ENCODE measurements at places on chromosomes 3 and 15.

- DNase-seq, result no peak
These were observed 96.0 kb downstream of the SUCLG2 start for GRCh38 chr3:67558426-67558825.

- DNase-seq, result no peak
These were observed 457.2 kb downstream of the RAP2B start for GRCh38 chr3:153619268-153619667.

- no peak for DNase-seq
These were observed 486.3 kb downstream of the SHQ1 start for GRCh38 chr3:72361990-72362389.

GRCh38 chr3:31695280-31696008, 162.7 kb downstream of the STT3B start:
- DNase-seq, result no peak

- DNase-seq, result no peak
These were observed 63.6 kb upstream of the ARL8B start for GRCh38 chr3:5058471-5058951.

GRCh38 chr15:48641416-48641815, 4.1 kb downstream of the FBN1 start:
- peak; percentile 17 for DNase-seq

DNA sequence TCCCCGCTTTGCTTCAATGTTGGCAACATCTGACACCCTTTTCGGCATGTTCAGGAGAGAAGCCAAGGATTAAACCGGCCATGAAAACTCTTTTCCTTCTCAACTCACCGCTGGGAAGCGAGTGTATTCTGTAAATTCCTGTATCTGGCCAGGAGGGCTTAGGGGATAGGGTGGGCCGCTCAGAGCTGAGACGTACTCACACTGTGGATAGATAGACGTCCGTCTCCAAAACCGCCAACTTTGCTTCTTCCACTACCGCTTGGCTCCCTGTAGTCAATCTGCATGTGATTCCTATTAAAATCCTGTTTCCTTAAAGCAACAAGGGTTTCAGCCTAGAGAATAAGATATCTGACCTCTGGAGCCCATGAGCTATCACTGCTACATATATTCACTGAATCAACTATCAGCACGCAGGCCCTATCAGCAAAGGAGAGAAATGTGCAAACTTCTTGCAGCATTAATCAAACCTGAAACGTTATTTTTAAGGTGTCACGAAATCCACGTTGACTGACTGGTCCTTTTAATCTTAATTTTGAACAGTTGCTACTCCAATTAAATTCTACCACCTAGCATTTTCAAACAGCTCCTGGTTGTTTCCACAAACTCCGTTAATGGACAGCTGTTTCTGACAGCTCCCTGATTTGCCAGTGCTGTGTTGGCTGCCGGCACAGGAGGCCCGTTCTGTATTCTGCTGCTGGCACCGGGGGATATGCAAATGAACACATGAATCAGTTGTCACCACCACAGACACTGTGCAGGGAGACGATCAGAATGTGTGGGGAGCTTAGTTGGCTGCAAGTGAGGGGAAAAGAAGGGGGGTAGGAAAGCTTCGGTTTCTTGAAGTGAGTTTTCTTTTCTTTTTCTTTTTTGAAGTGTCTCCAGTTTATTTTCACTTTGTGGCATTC, 438.9 kb upstream of the ARRDC4 start:
- no peak for DNase-seq

DNA sequence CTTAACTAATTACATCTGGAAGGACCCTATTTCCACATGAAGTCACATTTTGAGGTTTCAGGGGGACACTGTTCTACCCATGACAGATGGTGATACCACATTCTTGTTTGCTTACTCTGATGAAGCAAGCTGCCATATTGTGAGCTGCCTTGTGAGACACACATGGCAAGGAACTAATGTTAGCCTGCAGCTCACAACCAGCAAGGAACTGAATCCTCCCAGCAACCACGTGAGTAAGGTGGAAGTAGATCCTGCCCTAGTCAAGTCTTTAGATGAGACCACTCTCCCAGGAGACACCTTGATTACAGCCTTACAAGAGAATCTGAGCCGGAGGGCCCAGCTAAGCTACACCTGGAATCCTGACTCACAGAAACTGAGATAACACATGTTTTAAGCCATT, 160.1 kb downstream of the PDE8A start:
- no peak for DNase-seq

DNA sequence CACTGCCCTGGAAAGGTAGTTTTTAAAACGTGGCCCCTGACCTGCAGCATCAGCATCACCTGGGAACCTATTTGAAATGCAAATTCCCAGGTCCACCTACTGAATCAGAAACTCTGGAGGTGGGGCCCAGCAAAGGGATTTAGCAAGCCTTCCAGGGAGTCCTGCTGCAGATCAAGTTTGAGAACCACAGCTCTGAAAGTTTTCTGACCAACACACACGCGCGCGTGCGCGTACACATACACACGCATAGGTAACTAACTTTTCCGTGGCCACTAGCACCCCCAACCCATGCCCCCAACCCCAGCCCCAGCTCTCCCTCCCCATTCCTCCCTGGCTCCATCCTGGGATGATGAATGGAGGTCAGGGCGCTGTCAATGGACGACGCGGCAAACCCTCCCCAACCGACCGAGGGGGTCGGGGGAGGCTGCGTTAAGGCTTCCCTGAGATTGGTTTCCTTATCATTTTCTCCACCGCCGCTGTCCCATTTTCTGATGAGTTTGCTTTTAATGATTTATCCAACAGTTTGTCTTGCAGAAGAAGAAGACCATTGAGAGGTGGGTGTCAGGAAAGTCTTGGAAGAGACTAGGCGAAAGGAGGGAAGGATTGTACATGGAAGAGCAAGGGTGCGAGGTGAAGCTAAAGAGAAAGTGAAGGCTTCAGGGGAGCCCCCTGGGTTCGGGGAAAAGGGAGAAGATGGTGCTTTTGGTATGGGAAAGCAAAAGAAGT, 590 bp upstream of the BOC start:
- no peak for DNase-seq

GRCh38 chr3:186109897-186110803, 1.3 kb upstream of the ETV5 start:
- DNase-seq, result no peak

Measured in SK-N-DZ (cell line).